Stimulated activated CD4-positive, alpha-beta T cell treated with anti-CD3 and anti-CD28 coated beads, TNF-alpha, amount 100 ng/mL, for 1 hour (primary cell): ENCODE measurements at places on chromosomes 3 and 15.
A peak's percentile ranks its signal among the peaks of the same experiment; 100 is the strongest.

GRCh38 chr3:60365360-60365759, 885.9 kb downstream of the FHIT start:
- DNase-seq = no peak

DNA sequence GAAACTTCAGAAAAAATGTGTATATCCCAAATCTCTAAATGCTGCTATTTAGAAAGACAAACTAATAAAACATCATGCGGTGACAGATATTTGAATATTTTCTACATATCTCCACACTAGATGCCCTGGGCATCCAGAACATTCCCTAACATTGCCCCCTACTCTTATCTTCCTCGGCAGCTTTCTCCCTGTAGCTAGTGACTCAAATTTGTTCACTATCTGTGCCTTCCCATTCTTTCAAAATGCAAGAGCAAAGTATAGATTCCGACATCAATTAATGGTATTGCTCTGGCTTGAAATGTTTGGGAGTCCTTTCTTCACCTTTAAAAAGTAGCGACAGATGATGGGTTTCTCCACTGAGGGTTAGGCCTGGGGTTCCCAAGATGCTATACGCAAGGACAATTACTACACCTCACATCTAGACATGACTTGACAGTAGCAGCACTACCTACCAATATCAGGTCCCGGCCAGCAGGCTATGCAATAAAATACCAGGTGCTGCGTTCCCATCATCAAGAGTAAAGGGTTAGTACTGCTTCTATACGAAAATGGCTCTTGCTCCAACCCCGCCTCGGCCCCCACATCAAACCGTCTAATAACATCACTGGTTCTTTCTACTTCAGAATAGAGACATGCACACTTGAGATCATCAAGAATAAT, 631 bp downstream of the UBR1 start:
- DNase-seq = no peak

DNA sequence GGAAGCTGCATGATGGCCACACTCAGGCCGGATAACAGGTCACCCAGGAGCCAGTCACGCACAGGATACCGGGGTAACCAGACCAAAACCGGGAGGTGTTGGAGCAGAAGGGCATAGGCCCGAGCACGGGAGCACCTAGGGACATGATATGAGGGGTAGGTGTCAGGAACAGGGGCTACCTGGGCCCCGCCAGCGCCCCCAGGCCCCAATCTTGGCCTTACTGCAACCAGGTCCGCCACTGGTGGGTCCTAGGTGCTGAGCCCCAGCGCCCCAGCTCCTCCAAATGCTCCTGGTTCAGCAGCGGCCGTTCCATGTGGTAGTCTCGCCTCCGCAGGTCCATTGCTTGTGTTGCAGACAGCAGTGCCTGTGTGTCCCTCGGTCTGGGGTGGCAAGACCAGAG, 2.0 kb downstream of the SLC26A6 start:
- DNase-seq = no peak

DNA sequence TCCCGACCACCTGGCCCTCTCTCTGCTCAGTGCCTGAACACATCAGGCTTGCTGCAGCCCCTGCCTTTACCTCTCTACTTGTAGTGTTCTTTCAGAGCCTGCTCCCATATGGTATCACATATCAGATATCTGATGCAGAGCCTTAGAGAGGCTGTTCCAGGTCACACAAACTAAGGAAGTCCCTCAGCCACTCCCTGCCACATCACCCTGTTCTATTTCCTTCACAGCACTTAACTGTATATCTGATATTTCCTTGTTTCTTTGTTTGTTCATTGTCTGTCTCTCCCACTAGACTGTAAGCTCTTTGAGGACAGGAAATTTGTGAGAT, 976 bp upstream of the ALDH1L1 start:
- no peak for DNase-seq

DNA sequence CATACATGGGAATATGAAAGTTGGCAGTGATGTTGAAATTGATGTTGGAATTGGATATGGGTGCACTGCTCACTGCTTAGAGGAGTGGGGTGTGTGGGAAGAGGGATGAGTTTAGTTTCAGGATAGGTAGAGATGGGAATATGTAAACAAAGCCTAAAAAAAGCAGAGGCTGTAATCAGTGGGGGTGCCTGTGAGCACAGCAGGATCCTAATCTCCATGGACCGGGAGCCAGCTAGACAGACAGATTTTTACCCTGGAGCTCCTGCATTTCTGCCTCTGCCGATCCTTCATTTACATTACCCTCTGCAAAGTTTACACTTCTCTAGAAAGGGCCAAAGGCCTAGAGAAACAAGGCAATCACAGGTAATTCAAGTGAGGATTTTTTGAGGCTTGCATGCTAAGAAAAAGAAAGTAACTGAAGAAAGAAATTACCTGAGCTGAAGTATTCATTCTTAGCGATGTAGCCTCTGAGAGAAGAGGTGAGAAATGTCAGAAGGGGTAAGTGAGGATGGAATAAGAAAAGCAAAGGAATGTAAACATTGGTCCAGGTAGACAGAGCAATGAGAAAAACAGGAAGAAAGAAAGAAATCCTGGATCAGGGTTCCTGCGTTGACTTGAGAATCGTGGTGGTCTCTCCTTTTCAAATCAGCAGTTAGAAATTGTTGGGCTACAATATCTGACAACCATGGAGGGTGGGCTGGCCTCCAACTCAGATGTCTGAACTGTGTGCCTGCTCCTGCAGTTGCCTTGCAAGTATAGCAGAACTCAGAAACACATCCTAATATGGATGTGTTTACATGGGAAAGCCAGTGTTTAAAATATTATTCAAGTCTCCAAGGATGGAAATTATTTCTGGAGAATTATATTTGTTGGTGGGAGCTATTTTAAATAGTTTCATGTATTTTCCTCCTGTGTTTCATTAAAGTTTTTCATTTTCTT, 79.8 kb downstream of the CRTC3 start:
- DNase-seq = no peak

GRCh38 chr3:150390087-150390486, 18.0 kb upstream of the TSC22D2 start:
- no peak for DNase-seq

DNA sequence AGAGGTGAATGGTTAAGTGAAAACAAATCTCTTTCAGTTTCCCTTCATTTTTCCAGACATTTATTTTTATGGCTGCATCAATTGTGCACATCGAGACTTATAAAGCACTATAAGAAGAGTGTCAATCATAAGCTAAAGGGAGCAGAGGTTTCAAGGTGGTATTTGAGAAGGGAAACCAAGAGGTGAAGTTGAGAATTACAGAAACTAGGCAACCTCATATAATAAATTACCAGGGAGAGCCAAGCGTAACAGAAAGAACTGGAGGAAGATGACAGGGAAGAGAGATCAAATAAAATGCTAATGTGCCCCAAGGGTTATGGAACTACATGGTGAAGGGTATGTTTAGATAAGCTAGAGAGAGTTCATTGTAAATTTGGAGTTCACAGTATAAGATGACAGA, 6.3 kb upstream of the CCDC54 start:
- DNase-seq = no peak

GRCh38 chr3:136920904-136921611, 36.7 kb upstream of the IL20RB start:
- DNase-seq = no peak

GRCh38 chr15:98906712-98907083, 100.9 kb downstream of the PGPEP1L start:
- DNase-seq = no peak

GRCh38 chr3:190596349-190597285, 82.7 kb downstream of the IL1RAP start:
- no peak for DNase-seq

GRCh38 chr15:73352082-73352481, 16.7 kb downstream of the HCN4 start:
- no peak for DNase-seq

- no peak for DNase-seq
Observed at GRCh38 chr15:38252481-38253350, at the start of gene SPRED1. SPRED1 (plus strand) TSS chr15:38252836; CDS start chr15:38253186, 350 bp downstream.

DNA sequence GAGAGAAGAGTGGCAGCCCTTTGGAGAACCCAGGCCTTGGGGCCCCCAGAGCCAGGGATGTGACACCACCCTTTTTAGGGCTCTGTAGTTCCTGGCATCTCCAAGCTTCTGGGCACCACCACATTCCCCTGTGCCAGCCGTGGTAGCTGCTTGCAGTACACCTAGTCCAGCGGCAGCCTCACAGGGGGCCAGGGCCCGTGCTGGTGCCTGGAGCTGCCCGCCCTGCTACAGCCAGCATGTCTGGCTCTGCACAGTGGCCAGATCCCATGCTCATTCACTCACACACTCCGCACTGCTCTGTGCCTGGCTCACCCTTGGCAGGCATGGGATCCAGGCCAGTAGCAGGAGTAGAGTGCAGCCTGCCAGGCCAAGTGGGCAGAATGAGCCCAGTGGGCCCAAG, 351.6 kb upstream of the TMCO5A start:
- no peak for DNase-seq

GRCh38 chr3:183296944-183297343, 43.9 kb downstream of the B3GNT5 start:
- no peak for DNase-seq

DNA sequence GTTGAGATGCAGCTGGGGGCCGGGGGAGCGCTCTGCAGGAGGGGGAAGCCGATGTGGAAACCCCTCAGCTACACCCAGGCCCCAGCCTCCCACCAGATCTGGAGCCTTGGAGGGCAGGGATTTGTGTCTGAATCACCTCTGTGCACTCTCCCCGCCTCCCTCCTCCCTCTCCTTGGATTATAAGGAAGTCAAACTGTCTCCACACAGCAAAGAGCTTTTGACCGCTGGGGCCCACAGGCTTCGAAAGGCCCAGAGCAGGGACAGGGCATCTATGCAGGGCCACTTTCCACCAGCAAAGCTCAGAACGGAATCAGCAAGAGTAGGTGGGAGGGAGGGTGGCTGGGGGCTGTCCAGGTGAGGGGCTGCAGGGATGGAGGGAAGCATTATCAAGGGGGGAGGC, 68.9 kb downstream of the IQSEC1 start:
- DNase-seq = no peak

GRCh38 chr3:12483872-12484197, 445 bp upstream of the TSEN2 start:
- DNase-seq = no peak

- DNase-seq = no peak
Observed at GRCh38 chr15:74144153-74144775, 13.9 kb downstream of the ISLR2 start.

GRCh38 chr15:52975941-52976449, 185.9 kb upstream of the ONECUT1 start:
- no peak for DNase-seq

DNA sequence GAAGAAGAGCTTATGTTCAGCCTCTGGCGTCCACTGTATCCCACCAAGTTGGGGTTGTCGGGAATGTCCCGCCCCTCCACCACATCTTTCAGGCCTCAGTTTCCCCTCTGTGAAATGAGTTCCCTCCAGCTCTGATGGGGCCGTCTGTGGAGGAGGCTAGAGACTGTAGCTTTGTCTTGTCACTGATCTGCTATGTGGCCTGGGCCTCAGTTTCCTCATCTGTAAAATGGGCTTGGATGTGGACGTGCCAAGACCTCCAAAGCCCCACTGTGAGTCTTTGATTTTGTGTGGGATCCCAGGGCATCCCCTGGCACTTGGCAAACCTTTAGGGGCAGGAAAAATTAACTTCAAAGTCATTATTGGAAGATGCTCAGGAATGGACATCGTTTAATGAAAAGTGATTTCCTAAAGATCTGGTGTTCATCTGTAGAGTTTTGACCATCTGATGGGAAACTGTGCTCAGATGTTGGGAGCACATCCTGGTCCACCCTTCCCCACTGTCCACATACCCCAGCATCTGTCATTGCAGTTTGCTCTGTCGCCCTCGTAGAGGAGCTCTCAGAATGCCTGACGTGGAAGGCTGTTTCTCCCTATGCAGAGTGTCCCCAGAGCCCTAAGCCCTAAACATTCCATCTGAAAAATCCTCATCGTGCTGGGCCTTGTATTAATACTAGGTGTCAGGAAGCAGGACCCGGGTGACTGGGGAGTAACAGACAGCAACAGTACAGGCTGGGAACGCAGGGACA, 28.5 kb downstream of the SLC6A6 start:
- DNase-seq = no peak

- no peak for DNase-seq
Observed at GRCh38 chr15:74428442-74428787, 5.3 kb downstream of the SEMA7A start.

GRCh38 chr3:10194328-10195071, 29.8 kb downstream of the IRAK2 start:
- DNase-seq = peak; percentile 26

DNA sequence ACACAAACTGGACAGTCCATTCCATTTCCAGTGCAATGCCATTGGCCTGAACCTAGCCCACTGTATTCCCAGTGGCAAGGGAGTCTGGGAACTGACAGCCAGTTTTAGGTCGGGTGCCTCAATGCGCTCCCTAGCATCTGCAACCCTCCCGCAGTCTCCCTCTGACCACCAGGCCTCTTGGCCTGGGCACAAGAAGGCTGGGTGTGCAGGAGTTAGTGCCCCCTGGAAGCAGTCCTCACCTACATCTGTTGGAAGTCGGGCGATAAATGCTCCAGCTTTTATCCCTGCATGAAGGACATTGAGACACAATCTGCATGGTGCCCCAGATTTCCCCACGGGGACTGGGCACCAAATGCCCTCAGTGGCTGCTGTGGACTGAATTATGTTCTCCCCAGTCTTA, 12.7 kb downstream of the C3orf22 start:
- no peak for DNase-seq

DNA sequence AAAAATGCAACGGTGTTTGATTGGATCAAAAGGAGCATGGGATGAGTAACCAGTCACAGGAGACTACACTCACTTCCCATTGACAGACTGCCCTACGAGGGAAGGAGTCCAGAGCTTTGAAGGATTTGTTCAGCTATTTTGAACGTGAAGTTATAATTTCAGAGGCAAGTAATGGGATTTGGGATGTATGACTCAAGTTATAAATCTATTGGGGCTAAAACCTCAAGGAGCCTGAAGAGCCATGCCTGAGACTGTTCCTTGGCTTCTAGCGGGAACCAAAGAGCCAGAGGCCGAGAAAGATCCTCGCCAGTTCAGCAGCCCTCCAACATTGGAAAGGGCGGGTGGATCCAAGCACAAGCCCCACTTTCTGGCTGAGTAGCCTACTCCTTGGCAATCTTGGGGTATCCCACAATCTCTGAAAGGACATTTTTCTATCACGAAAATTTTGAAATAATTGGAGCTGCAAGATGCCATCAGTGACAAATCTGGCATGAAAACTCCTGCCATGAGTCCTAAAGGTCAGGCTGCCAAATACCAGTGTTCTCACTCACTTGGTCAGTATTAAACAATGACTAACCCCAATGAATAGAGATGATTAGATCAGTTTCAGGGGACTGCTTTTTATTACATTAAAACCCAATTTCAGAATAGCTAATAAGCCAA, 48.6 kb upstream of the SLCO2A1 start:
- DNase-seq = no peak

- no peak for DNase-seq
Observed at GRCh38 chr15:34927726-34928125, 41.8 kb downstream of the AQR start.
